Stimulated activated CD4-positive, alpha-beta T cell treated with anti-CD3 and anti-CD28 coated beads, Interleukin-15, amount 100 ng/mL, for 48 hours (primary cell): ENCODE measurements at places on chromosomes 7 and 10.

GRCh38 chr7:125661-126060, 66.7 kb upstream of the FAM20C start:
- no peak for DNase-seq

DNA sequence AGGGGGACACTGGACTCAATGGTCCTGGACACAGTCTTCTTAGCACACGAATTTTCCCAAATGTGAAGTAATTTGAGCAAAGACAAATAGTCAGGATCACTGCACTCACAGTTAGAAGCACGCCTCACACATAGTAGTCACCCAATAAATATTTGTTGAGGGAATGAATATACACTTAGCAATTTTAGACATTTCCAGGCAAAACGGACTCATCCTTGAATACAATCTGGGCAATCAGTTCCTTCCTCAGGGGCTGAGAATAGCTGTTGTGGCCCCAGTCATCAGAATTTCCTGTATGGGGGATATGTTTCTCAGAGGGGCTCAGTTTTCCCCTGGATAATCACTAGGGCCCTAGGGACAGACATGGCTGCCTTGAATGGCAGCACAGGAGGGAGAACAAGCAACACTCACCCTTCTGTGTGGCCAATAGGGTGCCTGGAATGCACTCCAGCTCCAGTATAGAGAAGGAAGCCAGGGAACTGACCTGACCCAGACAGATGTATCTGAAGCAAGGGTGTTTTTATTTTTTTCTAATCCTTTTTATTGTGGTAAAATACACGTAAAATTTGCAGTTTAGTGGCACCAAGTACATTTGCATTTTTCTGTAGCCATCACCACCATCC, 282.7 kb upstream of the ZNF32 start:
- DNase-seq, result no peak

DNA sequence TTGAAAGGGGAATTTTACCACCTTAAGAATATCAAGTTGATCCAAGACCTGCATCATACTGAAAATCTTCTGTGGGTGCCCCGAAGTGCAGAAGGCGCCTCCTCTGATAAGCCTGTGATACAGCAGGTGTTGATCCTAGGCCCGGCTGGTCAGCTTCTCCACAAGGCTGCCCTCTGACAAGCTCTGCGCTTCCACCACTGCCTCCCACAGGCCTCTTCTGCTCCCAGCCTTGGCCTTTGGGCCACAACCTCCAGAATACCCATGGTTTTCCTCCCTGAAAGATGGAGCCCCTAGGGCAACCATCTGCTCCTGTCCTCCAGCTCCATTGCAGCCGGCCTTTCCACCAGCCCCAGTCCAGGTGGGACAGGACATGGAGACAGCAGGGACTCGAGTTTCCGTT, 5.6 kb upstream of the OGDHL start:
- no peak for DNase-seq

GRCh38 chr7:31254926-31255325, 85.6 kb downstream of the NEUROD6 start:
- DNase-seq, result no peak

- DNase-seq, result no peak
These were observed 22.0 kb upstream of the CPA5 start for GRCh38 chr7:130322615-130323014.

GRCh38 chr7:16661924-16662323, 15.9 kb downstream of the BZW2 start:
- no peak for DNase-seq

- DNase-seq, result no peak
These were observed 32.0 kb downstream of the STRA8 start for GRCh38 chr7:135265637-135266036.

DNA sequence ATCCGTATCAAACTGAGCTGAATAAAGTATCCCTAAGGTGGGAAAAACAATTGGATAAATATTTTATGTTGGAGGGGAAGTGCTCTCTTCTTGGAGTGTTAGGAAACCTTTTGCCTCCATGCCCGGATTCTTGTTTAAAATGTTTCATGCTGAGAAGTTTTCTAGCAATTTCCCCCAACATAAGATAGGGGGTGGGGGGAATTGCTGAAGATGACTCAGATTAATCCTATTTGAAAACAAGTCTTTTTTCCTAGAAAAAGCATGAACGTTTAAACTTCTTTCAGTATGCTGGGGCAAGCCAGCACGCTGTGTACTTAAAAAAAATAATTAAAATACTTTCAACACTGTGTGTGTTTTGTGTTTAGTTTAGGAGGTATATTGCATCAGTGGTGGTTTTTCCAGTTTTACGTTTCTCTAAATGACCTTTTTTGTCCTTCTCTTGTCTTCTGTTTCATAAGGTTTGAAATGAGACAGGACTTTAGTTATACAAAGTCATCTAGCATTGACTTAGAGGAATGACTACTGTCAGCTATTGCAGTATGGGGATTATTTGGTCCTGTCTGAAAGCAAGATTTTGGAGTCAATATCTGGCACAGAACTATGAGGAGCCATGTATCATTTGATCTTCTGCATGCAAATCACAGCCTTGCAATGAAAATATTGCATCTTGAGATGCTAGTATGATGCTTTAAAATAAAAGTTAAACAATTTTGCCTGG, 295.9 kb downstream of the GATA3 start:
- no peak for DNase-seq

DNA sequence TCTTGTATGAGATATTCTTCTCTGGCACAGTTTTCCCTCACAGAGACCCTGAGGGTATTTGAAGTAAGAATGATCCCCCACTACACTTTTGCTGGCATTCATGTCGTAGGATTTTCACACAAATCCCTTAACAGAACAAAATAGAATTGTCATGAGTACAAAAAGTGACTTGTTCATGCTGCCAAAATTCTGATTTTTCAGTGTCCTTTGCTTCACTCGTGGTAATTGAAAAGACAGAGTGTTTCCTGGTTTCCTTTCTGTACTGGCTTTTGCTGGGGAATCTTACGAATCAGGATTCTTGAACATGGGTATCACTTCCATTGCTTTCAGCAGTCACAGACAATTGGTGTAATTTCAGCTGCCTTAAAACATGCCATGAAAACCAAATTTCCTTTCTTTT, 756.3 kb downstream of the REEP3 start:
- no peak for DNase-seq

DNA sequence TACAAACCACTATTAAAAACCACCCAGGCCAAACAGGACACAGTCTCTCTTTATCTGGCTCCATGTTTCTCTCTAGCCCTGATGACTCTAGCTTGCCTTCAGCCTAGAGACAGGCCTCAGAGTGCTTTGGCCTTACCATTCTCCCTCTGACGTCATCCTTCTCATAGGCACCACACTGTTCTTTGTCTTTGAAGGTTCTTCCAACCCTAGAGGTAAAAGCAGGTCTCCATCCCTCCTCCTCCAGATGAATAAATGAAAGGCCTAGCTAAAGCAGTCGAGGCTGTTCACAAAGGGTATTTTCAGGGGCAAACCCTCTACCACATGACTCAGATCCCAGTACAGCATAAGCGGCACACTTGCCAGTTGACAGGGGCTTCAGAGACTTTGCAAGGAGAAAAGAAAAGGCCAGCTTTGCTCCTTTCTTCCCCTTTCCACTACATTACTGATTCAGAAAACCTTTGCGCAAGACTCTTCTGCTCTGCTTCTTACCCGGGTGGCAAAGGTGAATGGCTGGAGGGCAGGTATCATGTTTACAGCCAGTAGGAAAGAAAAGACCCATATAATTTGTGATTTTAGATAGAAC, 14.8 kb downstream of the NFE2L3 start:
- DNase-seq, result no peak

- no peak for DNase-seq
These were observed 69.2 kb downstream of the PHYHIPL start for GRCh38 chr10:59245686-59246085.

DNA sequence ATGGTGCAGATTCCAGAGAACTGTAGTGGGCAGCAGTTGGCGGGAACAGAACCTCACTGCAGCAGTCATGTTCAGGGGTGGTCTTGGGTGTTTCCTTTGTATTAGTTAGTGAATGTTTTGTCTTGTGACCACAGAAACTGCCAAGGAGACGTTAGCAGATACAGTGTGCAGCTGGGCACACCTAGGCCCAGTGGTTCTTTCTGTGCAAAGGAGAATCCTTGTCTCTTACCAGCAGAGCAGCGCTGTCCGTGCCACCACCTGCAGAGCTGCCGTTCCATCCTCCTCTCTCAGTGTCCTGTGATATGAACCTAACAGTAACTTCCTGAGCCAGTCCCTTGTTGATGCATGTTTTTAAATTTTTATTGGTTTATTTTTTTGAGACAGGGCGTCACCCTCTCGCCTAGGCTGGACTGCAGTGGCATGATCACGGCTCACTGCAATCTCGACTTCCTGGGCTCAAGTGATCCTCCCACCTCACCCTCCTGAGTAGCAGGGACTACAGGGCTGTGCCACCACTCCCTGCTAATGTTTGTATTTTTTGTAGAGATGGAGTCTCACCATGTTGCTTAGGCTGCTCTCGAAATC, 60.6 kb downstream of the WDR37 start:
- DNase-seq, result no peak

DNA sequence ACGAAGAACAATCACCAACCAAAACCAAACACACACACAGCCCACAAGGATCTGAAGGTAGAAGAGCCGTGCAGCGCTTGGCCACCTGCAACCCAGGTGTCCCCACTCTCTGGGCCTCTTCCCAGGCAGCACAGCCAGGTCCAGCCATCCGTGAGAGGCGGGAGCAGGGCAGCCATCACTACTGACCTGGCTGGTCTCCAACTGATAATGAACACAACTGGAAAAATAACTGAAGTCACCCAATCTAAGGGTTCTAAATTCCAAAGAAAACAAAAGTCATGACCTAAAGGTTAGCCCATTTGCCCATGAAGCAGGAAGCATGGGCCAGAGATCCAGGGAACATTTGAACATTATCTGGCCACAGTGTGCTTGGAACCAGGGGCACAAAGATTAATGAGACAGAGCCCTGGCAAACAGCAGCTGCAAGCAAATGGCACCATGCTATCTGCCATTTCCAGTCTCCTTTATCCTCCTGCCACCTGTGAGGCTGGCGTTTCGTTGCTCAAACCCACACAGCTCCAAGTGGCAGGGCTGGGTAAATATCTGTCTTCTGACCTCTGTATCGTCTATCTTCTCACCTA, 207.9 kb downstream of the TNS3 start:
- DNase-seq, result no peak

- no peak for DNase-seq
These were observed 350.1 kb downstream of the RNLS start for GRCh38 chr10:88232983-88233543.

GRCh38 chr7:50358041-50358705, 53.7 kb downstream of the IKZF1 start:
- DNase-seq, result no peak

- no peak for DNase-seq
These were observed 59.6 kb downstream of the NEURL1 start for GRCh38 chr10:103552856-103553742.

GRCh38 chr10:106908225-106908624, 256.3 kb downstream of the SORCS1 start:
- no peak for DNase-seq

DNA sequence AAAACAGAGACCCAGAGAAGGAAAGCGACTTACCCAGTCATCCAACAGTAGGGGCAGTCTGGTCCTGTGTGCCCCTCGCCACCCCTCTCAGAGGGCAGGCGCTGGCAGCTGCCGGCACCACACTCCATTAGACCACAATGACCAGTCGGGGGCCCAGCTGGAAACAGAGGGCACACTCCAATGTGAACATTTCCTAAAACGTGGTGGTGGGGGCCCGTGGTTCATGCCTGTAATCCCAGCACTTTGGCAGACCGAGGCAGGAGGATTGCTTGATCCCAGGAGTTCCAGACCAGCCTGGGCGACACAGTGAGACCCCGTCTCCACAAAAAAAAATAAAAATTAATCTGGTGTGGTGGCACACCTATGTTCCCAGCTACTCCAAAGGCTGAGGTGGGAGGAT, 912 bp upstream of the OAT start:
- no peak for DNase-seq

DNA sequence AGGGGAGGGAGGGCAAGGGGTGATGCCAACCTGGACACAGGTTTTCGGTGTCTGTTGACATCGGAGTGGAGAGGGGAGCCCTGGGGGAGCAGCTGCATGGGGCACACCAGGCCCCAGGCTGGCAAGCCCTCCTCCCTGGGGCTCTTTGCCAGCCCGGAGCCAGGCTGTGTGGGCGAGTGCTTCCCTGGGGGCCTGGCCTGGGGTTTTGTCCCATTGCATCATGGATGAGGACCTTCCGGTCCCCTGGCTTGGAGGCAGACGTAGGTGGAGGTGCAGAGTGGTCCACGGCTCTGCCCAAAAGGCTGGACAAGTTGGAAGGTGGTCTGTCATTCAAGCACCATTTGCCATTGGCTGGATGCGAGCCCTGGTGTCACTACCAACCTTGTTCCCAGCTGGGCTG, 34.8 kb downstream of the ZMIZ1 start:
- DNase-seq, result no peak

- no peak for DNase-seq
These were observed 379.7 kb upstream of the C7orf33 start for GRCh38 chr7:148210804-148211325.
